ENCODE measurements at places on chromosomes 12 and 14. TPM values are rescaled to one million over a fixed set of nuclear protein-coding genes. Genes with fewer than 3 reads are reported as not detected.

Gene LRP10
- total RNA-seq: 48.3 TPM

Gene NINJ2
- total RNA-seq: 3.0 TPM

Gene NUP37
- 56.5 TPM for total RNA-seq

Gene DBX2
- total RNA-seq: not detected

Gene GPR132
- total RNA-seq: 1.0 TPM

Gene SNRPF
- 22.5 TPM for total RNA-seq

Gene KIF21A
- total RNA-seq: 2.4 TPM

Gene SYNDIG1L
- under 0.01 TPM for total RNA-seq
